ENCODE measurements at places on chromosomes 5 and 9.

GRCh38 chr5:159469496-159470372 lies 139.4 kb upstream of the IL12B start:
- no peak for DNase-seq

GRCh38 chr5:121731377-121731776 lies 120.3 kb upstream of the FTMT start:
- DNase-seq, result no peak

- no peak for DNase-seq
These were observed 174.0 kb downstream of the PALM2AKAP2 start for GRCh38 chr9:109953813-109954497.

DNA sequence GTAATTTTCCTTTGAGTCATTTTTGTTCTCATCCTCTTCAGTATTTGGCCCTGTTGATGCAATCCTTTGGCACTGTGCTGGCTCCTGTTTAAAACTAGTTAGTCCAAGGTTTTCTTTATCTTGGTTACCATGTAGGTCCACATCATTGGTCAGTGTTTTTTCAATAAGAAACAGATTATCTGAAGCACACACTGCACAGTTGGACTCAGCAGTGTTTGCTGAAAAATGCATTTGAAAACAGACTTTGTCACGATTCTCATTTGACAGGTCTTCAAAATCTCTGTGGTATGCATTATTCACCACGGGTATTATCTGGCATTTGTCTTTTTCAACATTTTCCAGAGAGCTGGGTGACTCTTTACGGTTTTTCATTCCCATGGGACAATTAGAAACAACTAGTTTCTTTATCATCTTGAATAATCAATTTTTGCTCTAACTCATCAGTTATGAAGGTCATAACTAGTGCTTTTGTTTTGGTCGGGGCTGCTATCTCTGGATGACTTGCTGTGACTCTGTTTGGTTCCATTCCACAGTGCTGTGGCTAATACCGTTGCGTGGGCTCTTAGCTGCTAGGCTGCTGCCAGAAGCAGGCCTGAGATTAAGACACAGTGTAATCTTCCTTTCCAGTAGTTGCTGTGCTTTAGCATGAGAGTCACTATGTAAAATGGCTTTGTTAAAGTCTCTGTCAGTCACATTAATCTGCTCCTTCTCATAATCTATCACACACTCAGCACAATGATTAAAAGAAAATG lies 36.2 kb downstream of the NUDT12 start:
- no peak for DNase-seq

DNA sequence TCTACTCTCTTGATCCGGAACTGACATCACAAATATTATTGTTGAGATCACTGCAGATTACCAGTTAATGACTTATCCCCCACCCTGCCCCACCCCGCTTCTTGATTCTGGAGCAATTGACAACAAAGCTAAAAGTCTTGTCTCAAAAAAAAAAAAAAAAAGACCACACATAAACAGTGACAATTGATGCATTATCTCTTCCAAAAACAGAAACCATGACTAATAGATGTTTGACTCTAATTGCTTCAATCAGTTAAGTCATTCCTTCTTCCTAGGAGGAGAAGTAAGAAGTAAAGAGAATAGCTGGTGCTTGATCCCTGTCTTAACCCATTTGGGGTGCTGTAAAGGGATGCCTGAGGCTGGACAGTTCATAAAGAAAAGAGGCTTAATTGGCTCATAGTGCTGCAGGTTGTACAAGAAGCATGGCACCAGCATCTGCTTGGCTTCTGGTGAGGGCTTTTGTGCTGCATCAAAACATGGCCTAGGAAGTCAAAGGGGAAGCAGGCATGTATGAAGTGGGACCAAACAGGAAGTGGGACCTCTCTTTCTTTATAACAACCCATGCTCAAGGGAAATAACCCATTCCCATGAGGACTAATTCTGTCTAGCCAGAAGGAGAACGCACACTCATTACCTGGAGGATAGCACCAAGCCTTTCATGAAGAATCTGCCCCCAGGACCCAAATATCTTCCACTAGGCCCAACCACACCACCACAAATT lies 158.7 kb downstream of the TMEM167A start:
- DNase-seq, result no peak

- no peak for DNase-seq
These were observed 115.2 kb upstream of the RAPGEF1 start for GRCh38 chr9:131854896-131855613.

- no peak for DNase-seq
These were observed 172.8 kb downstream of the RFK start for GRCh38 chr9:76221423-76221822.
